ENCODE measurements at places on chromosomes 13 and 19.
A peak's percentile ranks its signal among the peaks of the same experiment; 100 is the strongest.

GRCh38 chr19:37872383-37872782 is 34.0 kb downstream of the WDR87 start:
- DNase-seq = peak; percentile 36

DNA sequence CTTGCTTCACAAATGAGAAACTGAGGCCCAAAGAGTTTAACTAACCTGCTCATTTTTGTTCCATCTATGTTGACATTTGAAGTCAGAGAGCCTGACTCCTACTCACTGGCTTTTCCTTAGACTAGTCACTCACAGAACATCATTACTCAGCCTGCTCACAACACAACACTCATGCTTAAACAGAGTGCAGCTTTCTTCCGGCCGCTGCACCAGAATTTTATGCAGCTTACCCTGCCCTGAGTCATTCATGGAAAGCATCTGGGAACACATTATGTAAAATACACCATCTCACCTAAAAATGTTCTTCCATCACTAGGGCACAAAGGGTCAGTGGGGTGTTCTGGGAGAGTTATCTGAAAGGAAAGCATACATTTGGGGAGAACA is 303.4 kb downstream of the SPRY2 start:
- peak; percentile 95 for DNase-seq

DNA sequence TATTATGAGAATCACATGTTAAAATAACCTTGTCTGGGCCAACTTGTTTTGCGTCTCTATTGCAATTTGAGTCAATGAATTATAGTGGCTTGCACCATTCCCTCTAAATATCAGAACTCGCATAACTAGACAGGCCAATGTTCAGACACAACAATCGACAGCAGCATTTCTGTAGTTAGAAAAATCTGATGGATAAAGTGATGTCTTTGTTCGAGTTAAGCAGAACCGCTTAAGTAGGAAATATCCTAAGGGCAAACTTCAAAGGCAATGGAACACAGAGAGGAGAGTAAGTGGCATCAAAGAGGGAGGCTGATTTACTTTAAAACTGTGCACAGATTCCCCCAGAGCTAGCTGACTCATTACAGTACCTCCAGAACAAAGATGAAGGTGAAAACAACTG is 333.9 kb downstream of the NALCN start:
- no peak for DNase-seq

GRCh38 chr13:68749796-68750195 is 1357.8 kb upstream of the ATXN8OS start:
- peak; percentile 4 for DNase-seq

GRCh38 chr13:19836472-19836871 is 27.0 kb downstream of the ZMYM5 start:
- DNase-seq = peak; percentile 18

GRCh38 chr19:55086730-55087541 is 11.3 kb downstream of the EPS8L1 start:
- peak; percentile 92 for DNase-seq

DNA sequence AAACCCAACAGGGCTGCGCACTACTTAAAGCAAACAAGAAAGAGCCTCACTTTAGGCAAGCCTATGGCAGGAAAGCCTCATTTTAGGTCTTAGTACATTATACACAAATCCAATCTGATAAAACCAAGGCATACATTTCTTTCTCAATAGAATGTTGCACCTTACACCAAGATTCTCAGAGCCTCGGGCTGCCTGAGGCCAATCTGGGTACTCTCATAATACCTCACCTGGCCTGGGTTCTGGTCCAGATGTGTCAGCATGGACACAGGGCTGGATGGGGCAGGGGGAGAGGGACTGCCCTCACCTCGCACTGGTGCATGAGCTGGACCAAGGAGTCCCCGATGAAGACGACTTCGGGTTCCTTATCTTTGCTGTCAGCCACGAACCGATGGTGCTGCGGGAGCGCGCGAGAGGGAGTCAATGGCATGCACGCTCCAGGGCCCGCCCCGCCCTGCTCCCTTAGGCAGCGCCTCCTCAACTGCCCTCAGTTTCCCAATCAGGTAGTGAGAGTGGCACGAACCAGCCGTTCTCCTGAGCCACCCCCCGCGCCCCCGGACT is at the start of gene PRR19:
Gene PRR19, plus strand, starts transcription at position 487 of the 558 bp plus-strand sequence. CDS start 7,453 bp downstream, outside the sequence.
- no peak for DNase-seq

GRCh38 chr13:100545684-100546061 is 42.9 kb downstream of the GGACT start:
- no peak for DNase-seq

GRCh38 chr13:46536341-46536740 is 16.6 kb upstream of the LRCH1 start:
- no peak for DNase-seq

- no peak for DNase-seq
Observed at GRCh38 chr19:28977826-28978225, 235.1 kb downstream of the UQCRFS1 start.

DNA sequence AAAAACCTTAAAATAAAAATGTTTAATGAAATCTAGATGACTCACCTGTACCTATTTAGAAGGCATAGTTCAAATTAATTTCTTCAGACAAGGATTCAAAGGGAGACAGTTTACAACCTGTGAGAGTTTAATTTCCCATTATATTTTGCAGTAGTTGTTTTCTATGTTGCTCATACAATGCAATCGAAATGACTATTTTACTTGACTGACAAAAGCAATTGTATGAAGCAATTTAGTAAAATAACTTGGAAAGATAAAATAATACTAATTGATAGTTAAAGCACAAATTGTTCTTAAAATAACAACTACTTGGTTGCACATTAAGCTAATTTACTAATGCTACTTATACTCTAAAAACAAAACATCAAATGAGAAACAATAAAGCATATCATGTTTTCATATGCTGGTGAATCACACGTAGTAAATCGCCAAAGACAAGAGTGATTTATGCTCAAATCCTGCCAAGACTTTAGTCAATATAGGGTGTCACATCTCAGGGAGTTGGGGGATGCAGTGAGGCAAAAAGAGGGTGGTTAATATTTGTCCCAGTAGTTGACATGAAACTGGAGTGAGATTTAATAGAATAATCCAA is 6.4 kb downstream of the DACH1 start:
- no peak for DNase-seq

GRCh38 chr13:75652726-75653125 is 16.6 kb downstream of the LMO7 start:
- no peak for DNase-seq
